GM12878 (cell line): ENCODE measurements at places on chromosomes 16 and 17. TPM values are rescaled to one million over a fixed set of nuclear protein-coding genes. Genes with fewer than 3 reads are reported as not detected.

The CHTF8 gene
- polyA plus RNA-seq: 103 and 105 TPM in 2 replicates

The DPEP2 gene
- 2.1 and 2.5 TPM in 2 replicates for polyA plus RNA-seq

The ATP6V0C gene
- polyA plus RNA-seq: 107 and 112 TPM in 2 replicates

The B4GALNT2 gene
- polyA plus RNA-seq: not detected in 2 replicates

The MYH1 gene
- not detected in 2 replicates for polyA plus RNA-seq

The GLTPD2 gene
- polyA plus RNA-seq: 0.16 TPM in 1 of 2 replicates, not detected in the other

The ITGA3 gene
- 4.0 TPM in 2 replicates for polyA plus RNA-seq

The SCGB1C2 gene
- polyA plus RNA-seq: not detected in 2 replicates

The ABCC12 gene
- not detected in 2 replicates for polyA plus RNA-seq

- no peak for DNase-seq
Observed at GRCh38 chr17:29292992-29293889, 707 bp downstream of the NUFIP2 start.

DNA sequence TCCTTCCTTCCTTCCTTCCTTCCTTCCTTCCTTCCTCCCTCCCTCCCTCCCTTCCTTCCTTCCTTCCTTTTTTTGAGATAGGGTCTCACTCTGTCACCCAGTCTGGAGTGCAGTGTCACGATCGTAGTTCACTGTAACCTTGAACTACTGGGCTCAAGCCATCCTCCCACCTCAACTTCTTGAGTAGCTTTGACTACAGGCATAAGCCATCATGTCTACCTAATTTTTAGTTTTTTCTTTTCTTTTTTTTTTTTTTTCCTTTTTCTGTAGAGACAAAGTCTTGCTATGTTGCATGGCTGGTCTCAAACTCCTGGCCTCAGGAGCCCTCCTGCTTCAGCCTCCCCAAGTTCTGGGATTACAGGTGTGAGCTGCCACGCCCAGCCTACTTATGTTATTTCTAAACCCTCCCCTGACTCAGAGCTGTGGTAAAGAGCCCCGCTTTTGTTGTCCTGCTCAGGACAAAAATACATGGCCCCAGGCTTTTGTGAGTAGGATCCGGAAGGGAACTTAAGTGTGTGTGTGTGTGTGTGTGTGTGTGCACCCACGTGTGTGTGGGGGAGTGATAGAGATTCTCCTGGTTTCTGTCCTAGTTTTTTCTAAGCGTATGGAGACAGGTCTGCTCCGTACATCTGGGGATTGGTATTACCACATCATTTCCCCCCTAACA is 67.1 kb downstream of the PRKCB start:
- no peak for DNase-seq

GRCh38 chr16:49859125-49859811 is 3.4 kb upstream of the ZNF423 start:
- DNase-seq: no peak

GRCh38 chr17:59702304-59702703 is 4.9 kb downstream of the PTRH2 start:
- no peak for DNase-seq

- no peak for DNase-seq
Observed at GRCh38 chr17:76797241-76797840, 59.4 kb downstream of the MFSD11 start.

GRCh38 chr17:74961657-74962350 is 10.8 kb downstream of the HID1 start:
- DNase-seq: no peak

DNA sequence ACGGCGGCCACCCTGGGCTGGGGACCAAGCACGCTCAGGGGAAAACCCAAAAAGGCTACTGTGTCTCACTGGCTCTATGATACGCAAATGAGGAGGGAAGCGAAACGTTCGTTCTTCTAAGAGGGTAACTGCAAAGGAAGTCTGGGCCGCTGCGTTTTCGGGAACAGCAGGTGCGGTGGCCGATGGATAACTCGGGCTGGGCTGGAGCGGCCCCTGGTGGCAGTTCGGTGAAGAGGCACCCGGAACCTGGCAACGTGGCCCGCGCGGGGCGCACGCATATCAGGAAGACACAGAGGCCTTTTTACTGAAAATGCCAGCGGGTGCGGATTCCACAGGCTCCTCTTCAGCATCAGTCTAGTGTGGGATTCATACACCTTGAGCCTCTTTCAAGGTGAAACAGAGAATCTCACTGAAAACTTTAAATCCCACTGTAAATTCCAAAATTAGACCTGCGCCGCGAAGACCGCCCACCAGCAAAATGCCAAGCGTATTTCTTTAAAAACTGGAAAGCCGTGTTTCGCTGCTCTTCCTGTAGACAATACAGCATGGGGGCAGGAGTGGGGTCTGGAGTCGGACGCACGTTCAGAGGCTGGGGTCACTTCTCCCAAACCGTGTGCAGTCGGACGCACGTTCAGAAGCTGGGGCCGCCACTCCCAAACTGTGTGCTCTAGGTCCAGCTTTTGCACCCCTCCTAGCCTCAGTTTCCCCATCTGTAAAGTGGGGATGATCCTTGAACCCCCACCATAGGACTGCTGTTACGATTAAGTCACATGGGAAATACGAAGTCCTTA is 44.4 kb upstream of the METTL9 start:
- peak; percentile 96 for DNase-seq

DNA sequence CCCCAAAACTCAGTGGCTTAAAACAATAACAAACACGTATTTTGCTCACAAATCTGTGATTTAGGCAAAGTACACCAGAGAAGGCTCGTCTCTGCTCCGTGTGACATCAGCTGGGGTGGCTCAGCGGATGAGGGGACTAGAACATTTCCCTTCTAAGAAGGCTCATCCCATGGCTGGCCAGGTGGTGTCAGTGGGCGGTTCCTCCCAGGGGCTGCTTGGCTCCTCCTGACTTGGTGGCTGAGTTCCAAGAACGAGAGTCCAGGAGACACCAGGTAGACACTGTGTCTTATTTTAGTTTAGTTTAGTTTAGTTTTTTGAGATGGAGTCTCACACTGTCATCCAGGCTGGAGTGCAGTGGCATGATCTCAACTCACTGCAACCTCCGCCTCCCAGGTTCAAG is 5.6 kb upstream of the CHMP6 start:
- no peak for DNase-seq

GRCh38 chr16:85058909-85059308 is 31.3 kb downstream of the KIAA0513 start:
- DNase-seq: no peak

DNA sequence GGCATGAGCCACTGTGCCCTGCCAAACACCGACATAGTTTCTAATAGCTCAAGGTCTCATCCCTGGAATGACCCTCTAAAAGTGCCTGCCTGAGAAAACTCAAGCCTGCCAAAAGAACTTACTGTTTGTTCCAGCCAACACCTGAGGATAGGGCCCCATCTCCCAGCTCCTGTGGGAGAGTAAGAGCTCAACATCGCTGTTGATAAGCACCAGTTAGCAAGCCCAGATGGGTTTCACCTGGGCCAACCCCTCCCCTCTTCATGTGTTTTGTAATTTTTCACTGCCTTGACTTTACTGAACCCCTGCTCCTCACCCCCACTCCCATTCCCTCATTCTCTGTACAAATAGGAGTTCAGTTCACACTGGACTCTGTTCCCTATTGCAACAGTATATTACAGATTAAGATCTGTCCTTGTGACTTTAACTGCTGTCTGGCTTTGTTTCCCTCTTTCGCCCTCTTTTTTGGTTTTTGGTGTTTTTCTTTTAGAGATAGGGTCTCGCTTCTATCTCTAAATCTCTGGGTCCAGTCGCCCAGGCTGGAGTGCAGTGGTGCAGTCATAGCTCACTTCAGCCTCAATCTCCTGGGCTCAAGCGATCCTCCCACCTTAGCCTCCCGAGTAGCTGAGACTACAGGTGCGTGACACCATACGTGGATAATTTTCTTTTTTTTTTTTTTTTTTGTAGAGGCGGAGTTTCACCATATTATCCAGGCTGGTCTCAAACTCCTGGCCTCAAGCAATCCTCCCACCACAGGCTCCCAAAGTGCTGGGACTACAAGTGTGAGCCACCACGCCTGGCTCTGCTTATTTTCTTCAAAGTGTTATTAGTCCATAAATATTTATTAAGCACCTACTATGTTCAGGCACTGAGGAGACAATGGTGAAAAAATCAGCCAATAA is 12.3 kb downstream of the NUPR1 start:
- DNase-seq: no peak

GRCh38 chr17:35053204-35053603 is 10.3 kb downstream of the RFFL start:
- DNase-seq: no peak

- no peak for DNase-seq
Observed at GRCh38 chr17:65750166-65750565, 188.7 kb upstream of the AXIN2 start.

DNA sequence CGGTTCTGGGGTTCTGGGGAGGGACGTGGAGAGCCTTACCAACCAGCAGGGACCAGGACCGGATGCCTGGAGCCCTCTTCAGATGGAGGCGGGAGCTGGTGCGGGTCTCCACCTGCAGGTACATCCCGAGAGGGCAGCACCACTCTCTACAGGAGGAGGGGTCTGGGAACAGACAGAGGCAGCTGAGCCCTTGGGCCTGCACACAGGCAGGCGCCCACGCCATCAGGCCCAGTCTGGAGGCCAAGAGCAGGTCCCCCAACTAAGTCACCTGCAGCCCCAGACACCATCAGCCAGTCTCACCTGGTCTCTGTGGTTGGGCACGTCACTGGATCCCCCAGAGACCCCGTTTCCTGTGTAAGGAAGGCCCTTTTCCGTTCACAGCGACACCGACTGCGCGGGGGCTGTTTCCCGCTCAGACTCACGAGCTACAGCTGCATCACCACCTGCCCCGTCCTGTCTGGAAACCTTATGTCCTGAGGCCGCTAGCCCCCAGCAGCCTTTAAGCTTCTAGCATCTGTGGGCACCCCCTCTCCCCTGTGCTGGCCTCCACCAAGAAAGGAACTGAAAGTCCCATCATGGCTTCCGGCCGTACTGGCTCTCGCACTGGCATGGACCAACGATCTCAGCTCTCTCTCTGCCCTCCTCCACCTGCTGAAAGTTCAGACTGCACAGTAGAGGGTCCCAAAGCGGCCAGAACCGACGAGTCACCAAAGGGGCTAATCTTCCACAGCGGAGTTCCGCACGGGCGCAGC is 1.2 kb downstream of the CYBC1 start:
- peak; percentile 65 for DNase-seq

DNA sequence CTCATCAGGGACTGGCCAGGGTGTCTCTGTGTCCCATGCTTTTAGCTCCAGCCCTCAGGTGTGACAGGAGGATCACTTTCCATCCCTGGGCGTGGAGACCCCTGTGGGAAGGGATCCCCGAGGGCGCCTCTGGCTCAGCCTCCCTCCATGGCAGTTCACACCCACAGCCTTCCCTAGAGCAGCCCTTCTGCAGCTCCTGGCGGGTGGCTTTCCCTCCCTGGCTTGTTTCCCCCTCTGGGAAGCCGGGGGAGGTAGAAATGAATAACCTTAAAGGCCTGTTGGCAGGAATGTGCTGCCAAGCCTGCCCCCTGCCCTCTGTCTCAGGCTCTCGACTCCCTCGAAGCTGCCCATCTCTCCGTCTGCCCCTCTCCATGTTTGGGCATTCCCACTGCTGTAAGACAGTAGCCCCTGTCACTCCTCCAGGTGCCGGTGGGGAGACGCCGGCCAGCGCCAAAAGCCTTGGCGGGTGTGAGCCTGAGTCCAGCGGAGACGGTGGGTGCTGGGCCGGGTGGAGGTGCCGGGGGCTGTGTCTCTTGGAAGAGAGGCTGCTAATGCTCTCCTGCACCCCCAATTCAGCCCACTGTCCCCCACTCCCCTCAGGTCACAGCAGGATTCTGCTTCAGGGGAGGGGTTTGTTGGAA is 2.1 kb upstream of the ATP2A1 start:
- no peak for DNase-seq

DNA sequence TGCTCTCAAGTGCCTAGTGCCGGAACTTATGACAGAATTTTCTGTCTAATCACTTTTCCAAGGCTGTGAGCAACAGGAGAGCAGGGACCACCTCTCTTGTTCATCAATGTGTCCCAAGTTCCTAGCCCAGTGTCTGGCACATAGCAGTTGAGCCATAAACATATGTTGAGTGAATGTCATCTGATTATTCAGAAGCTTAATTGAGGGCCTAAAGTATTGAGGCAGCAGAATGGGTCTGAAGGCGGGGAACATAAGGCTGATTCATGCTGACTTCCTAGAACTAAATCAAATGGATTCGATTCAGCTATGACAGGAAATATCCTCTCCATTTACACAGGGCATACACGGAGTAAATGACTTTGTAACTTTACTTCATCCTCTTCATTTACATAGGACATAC is 438.0 kb upstream of the ZFHX3 start:
- DNase-seq: no peak

DNA sequence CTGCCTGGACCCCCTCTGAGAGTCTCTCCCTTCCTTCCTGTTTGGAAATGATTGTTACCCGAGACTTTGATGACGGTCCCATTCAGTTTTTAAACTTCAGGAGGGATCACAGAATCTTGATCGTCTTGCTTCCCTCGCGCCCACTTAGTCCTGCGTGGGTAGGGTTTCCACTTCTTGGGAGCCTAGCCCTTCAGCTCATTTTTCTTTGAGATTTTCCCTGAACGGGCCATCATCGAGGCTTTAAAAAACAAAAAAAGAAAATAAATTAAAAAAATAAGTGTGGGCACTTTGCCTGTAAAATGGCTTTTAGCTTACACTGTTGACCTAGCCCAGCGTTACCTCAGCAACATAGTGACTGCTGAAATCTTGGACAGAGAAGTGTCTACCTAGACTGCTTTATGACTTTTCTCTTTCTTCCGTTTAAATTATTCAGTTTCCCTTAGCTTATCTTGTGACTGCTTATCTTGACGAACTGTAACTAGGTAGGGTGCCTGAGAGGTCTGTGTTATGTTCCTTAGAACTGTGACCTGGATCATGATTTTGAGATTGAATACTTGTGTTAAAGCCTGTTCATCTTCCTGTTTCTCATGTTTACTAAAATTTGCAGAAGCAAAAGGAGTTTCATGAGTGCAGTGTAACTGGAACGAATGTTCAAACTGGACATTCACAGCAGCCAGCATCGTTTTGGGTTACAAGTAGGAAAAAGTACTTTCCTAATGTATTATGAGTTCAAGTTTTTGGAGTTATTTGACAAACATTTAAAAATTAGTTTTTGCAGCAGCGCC is 874 bp downstream of the WWP2 start:
- DNase-seq: no peak
